CD4-positive, alpha-beta T cell treated with Interleukin-17A for 4 hours (primary cell): ENCODE measurements at places on chromosomes 2 and 18.

- no peak for DNase-seq
Observed at GRCh38 chr2:101286684-101287083, 21.8 kb downstream of the RNF149 start.

DNA sequence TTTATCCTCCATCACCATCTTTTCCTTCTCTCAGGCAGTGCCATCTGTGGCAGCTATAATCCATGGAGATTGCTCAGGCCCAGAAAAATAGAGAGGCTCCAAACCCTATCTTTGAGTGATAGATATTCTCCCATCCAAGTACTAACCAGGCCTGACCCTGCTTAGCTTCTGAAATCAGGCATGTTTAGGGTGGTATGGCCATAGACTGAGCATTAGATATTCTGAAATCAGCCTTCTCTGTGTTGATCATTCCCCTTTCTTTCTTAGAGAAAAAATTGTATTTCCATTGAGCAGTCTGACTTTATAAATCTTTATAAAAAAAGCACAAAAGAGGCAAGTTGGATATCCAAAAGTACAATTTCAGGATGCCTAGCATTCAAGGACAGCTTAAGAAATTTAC is 131.5 kb upstream of the ACVR2A start:
- no peak for DNase-seq

DNA sequence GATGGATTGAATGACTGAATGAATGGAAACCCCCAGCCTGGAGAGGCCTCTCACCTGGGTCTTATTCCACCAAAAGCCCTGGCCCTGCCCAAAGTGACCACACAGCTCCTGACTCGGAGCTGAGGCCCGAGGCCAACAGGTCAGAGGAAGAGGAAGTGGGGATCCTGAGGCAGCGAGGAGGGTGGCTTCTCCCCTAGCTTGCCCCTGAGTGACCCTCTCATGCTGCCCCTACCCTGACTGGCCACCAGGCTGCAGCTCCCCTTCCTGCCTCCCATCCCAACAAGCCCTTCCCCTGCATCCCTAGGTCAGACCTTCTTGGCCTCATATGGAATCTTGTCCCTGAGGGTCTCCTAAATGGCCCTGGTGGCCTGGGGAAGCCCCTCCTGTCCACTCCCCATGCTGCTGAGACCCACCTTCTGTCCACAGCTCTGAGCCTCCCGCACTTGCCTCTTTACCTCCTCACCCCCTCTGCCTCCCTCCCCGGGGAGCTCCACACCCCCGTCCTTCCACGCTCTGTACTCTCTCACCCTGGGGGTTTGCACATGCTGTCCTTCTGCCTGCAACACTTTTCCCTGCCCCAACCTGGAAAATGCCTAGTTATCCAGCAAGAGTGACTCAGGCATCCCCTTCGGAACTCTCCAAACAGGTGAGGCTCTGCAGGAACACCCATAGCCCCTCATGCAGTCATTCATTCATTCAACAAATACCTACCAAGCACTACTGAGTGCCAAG is 134.8 kb upstream of the HDAC4 start:
- no peak for DNase-seq

DNA sequence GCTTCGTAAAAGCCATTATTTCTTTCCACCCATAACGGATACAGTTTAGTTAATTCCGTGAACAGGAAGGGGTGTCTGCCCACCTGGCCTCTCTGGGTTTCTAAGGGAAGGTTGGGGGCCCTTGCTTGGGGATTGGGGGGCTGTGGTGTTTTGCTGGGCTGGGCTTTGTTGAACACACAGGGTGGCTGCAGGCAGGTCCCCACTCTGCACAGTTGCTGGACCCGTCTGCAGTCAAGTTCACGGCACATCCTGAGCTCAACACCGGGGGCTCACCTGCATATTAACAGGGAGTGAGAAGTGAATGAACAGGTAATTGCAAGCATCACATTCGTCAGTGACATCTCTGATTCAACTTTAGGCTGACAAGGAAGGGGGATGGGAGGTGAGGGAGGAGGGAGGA is 109.0 kb downstream of the ZNF516 start:
- DNase-seq = no peak

DNA sequence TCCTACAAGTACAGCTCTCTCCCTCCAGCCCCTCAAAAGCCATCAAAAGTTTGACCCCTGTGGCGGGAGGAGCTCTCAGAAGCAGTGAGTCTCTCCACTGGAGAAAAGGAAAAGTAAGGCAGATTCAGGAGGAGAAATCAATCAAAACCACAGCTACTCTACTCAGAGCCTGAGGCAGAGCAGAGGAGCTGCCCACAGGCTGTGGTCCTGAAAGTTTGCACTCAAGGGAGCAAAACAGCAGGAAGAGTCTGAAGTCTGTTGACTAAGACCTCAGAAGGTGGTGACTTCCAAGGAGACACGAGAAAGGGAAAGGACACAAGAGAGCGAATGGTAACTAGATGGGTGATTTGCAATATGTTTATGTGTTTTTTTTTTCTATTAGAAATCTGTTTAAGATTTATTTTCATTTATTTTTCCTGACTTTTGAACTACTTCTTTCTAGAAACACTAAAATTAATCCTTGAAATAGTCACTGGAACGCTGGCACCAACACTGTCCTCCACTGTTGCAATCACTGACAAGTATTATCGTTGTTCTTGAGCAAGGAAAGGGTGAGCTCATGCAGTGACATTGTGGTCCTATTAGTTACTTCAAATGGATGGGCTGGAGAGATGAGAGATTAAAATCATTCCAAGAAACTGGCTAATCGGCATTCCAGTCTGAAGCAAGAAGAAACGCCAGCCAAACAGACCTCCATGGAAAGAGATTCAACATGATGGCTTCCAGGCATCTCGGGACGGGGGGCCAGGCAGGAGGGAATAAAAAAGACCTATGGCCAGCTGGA is 35.8 kb downstream of the PID1 start:
- no peak for DNase-seq

DNA sequence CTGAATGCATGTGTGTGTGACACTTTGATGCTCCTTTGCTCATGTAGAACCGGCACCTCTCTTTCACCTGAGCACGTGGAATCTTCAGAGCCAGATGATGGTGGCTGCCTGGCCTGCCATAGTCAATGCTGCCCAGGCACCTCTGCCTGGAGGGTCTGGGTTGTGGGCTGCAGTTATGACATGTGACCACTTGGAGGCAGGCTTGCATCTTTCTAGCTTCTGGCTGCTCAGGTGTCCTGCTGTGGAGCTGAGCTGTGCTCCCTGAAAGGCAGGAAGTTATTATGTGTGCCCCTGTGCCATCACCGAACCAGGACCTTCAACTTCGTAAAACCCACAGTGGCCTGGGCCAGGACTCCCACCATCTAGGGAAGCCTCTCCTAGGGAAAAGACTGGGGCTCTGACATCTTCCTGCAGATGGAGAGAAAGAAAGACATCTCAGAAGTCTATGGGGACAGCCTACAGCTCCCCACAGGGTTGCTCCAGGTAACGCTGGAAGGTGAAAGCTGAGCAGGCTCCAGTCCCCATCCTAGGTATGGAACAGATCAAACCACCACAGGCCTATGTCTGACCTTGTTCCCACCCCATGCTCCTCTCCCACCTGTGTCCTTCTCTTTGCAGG is 30.2 kb downstream of the PSD4 start:
- DNase-seq = peak; percentile 82

- no peak for DNase-seq
Observed at GRCh38 chr2:177296040-177296439, 31.5 kb upstream of the NFE2L2 start.

GRCh38 chr2:113910110-113910717 is 20.3 kb downstream of the ACTR3 start:
- DNase-seq = peak; percentile 63

GRCh38 chr2:187826023-187826422 is 271.8 kb upstream of the TFPI start:
- no peak for DNase-seq

DNA sequence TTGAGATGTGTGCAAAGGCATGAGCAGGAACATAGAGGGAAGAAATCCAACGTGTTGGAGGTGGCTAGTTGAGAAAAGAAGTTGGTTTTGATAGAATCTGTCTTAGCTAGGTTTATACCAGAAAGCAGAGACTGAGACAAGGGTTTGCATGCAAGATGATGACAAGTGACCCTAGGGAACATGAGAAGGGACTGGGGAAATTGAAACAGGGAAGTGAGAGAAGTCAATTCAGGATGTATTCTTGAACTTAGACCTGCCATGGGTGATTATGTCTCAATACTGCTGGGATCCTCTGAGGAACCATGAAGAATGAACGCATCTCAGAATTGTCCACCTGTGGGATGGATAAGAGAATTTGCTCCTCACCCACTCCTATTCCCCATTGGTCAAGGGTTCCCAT is 20.5 kb downstream of the IL36A start:
- DNase-seq = no peak

DNA sequence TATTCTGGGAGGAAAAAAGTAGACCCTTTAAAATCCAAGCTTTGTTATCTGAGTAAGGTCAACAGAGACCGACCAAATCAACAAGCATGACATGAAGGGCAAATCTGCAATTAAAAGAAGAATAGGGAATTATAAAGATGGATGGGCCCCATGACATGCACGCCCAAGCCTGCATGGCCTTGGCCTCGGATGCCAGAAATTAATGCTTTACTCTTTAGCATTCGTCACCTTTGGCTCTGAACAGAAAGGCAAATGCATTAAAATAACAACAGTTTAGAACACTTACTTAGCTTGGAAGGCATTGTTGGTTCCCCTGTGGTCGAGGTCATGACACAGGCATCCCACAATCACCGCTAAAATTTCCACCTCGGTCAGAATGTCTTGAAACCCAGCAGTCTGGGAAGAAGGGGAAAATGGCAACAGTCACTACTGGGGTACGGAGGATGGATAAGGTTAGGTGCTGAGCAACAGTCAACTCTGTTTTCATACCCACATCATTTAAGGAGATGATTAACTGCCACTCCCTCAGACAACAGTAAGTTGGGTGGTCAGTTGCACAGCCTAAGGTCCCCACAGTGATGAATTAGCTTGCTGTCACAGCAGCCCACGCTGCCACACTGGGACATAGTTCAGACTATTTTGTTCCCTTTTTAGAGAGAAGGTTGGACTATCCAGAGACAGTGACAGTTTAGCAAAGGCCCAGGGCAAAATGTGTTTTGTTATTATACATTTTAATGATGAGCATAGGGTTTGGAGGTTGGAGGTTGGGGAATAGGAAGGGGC is 319.1 kb downstream of the AGPS start:
- no peak for DNase-seq

GRCh38 chr2:128304715-128305554 is 13.7 kb downstream of the HS6ST1 start:
- DNase-seq = no peak

DNA sequence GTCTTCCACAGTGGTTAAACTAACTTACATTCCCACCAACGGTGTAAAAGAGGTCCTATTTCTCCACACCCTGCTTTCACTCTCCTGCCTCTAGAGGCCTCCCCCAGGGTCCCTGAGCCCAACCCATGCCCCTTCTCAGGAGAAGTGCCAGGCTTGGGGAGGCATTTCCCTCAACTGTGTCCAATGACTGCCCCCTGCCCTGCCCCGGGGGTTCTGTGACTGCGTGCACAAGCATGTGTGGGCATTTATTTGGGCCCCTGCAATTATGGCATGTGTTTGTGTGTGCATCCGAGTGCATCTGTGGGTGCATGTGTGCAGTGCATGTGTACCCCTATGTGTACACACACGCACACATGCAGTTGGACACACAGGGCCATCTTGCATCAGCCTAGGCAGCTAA is 57.3 kb downstream of the INHBB start:
- no peak for DNase-seq

DNA sequence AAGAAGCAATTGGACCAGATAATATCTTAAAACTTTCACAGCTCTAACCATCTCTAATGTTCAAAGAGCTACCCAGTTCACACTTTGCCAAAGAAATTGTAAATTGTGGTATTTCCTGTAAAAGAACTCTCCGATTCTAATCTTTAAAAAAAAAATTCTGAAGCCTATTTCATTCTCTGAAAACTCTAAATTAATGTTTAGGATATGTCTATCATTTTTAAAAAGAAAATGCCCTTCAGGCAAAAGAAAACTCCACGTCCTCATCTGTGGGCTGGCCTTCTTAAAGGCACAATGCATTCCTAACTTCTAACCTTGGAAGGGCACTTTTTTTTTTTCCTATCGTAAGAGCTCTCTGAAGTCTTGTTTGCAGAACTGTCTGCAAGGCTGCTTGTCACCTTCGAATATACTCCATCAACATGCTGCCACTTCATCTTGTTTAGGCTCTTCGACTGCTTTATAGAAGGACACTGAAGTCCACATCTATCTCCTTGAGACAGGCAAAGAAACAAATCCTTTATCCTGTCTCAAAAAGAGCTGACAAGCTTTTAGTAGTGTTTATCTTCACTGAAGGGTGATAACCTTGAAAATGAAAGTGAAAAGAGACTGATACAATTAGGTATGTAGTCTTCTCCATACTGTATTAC is 124.3 kb upstream of the SLC39A10 start:
- DNase-seq = peak; percentile 25

- no peak for DNase-seq
Observed at GRCh38 chr2:102080451-102081242, 61.9 kb upstream of the IL1R1 start.

GRCh38 chr2:119483395-119483753 is 40.9 kb downstream of the SCTR start:
- DNase-seq = no peak

GRCh38 chr2:107992069-107992468 is 5.7 kb downstream of the SLC5A7 start:
- DNase-seq = no peak

GRCh38 chr2:118089139-118089800 is 999 bp downstream of the INSIG2 start:
- DNase-seq = peak; percentile 31

DNA sequence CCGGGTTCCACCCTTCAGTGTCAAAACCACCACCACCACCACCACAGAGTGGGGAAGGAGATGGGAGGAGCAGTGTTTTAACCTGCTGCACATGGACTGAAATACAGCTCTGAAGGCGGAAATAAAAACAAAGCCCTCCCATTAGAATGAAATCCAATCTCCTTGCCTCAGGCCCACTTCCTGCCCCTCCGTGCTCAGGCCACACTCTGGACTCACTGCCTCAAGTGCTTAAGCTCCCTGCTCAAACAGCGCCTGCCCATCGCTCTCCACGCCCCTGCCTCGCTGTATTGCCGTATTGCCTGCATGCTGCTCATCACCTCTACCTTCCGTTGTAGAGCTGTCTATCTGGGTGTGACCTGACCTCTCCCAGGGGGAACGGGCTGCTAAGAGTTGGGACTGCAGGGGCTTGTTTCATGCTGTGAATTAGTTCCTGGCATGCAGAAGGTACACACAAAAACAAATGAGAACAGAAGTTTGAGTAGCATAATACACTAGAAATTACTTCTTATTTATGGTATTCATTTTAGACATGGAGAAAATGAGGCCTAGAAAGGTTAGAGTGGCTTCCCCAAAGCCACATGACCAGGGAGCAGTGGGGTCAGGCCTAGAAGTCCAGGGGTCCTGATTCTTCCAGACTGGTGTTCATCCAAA is 31.6 kb upstream of the NEB start:
- no peak for DNase-seq
